Cardiac septum (tissue), 1 donor: ENCODE measurements at places on chromosomes 7 and 10. TPM values are rescaled to one million over a fixed set of nuclear protein-coding genes. Genes with fewer than 3 reads are reported as not detected.

- DNase-seq: no peak
These were observed 55.5 kb downstream of the SLC16A12 start for GRCh38 chr10:89479771-89480446.

ACTR3C gene
- total RNA-seq: 4.6 TPM

DNA sequence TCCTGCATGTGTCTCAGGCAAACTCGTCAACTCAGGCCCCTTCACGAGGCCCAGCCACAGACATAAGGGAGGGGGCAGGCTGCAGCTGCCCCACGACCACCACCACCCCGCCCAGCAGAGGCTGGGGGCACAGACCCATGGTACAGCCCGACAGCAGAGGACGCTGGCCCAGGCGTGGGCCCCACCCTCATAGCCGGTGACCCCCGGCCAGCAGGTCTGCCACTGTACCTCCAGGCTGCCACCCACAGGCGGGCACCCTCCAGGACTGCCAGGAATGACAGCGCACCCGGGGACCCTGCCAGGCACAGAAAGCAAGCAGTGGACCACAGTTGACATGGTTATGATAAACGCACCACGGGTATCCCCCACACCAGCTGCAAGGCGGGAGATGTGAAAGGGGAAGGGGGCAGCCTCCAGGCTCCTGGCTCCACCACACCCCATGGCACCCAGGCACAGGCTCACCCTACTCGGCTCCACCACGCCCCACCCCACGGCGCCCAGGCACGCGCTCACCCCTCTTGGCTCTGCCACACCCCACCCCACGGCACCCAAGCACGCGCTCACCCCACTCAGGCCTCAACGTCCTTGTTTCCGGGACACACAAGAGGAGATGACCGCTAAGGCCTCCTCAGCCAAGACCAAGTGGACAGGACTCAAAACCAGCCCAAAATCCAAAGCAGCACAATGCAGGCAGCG, 135.9 kb downstream of the MAD1L1 start:
- DNase-seq: no peak

DNA sequence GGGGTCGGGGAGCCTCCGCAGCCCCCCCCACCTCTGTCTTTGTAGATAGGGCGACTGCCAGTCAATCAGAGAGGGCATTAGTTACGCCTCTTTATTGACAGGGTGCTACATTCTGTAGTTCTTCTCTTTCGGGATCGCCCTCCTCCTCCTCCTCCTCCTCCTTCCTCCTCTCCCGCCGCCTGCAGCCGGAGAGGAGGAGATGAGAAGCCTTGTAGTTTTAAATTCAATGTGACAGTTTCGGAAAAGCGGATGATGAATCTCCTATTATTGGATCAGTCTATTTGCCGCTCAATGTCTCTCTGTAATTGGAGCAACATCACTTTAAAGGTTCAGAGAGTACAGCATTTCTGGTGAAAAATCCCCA, 587 bp upstream of the UNCX start:
- DNase-seq: no peak

GRCh38 chr7:125098377-125098970, 168.8 kb upstream of the POT1 start:
- DNase-seq: no peak

DNA sequence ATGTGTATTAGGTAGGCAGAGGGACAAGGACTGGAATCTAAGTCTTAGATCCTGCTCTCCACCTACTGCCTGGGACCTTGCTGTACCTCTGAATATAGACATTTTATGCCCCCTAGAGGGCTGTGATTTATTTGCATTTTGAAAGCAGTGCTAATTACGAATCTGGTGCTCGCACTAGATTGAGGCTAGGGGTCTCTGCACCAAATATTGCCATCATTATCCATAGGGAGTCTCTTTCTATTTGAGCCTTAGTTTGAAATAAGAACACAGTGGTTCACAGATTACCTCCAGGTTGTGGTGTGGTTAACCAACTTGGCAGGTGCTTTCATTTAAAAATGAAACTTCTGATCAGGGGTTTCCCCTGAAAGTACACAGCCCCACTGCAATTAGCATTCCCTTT, 41.8 kb downstream of the CNNM1 start:
- DNase-seq: no peak

DNA sequence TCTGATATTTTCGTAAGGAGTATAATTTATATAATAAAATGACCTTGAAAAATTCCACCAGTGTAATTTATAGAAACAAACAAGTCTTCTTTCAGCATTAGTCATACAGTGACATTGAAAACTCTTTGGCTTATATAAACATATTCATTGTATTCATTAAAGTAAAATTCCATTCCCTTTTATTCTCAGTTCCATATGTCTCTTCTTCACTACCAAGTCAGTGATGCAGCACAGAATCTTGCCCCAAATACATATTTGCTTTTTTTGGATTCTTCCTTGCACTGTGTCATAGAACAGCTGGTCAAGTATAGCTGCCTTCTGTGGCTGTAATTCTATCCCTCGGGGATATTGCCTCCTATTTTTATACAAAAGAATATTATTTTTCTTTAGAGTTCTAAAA, 884.5 kb upstream of the POT1 start:
- DNase-seq: no peak

DNA sequence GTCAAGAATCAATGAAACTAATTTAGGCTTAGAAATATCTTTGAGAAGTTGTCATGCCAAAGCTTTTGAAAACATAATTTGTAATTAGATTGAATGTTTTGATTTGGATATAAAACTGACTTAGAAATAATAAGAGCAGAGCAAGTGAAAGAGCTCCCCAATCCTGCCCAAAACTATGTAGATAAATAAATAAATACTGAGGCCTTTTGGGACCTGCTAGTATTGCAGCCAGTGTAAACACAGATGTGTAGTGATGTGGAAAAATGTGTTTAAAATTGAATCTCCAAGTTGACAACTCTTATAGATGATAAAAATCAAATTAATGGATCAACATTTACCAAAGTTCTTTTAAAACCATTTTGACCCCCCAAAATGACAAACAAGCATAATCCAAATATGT, 896.1 kb downstream of the CNTNAP2 start:
- DNase-seq: no peak

TRIM73 gene
- total RNA-seq: 1.4 TPM

DNA sequence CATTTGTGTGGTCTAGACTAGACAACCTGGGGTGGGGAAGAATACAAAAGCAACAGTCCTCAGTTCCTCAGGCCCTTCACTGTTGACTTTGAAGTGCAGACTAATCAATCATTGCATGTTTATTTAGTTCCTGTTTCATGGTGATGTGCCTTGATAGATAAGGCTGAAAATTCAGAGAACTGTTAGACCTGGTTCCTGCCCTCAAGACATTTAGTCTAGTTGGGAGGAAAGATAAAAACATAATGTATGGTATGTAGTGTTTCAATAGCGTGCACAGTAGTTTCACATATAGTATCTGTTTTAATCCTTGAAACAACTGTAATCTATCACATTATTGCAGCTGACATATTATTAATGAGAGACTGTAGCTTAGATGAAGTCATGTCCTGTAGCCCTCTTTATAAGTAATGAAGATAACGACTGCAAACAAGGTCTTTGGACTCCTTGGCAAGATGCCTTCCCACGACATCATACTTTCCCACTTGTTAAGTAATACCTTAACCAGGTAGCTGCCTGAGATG, 124.0 kb downstream of the CELF2 start:
- DNase-seq: no peak
